ENCODE measurements at places on chromosomes 6 and 20.

DNA sequence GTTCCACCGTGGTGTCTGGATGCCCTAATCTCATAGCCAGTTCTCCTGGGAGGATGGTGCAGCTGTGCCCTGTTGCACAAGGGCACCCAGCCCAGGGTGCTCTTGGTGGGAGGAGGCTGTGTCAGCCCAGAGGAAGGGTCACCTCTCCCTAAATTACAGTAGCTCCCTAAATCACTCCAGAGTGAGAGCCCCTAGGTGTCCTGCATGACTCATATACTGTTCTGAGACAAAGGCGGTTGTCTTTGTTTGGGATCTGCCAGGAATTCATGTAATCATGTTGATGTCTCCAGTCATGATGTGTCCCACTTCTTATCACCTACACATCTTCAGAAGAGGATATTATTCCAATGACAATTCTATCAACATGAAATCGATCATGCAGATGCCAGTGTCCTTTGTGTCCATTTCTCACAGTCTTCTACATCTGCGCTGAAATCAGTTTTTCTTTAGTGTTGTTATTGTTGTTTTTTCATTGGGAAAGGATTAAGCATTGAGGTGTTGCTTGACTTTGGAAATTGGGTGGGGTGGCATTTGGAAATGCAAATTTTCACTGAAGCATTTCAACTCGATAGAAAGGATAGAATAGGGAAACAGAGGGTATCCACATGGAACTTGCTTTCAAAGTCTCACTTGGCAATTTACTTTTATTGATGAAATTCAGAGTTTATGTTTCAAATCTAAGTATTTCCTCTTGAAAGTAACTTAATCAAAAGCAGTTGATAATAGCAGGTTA lies 19.5 kb downstream of the PERP start:
- DNase-seq = no peak

GRCh38 chr6:84449220-84449619 lies 221.8 kb upstream of the CEP162 start:
- DNase-seq = no peak

- DNase-seq = no peak
These were observed 179.6 kb upstream of the PTCHD4 start for GRCh38 chr6:48290595-48290994.

- no peak for DNase-seq
These were observed 945.8 kb upstream of the ADGRB3 start for GRCh38 chr6:67689329-67689728.

DNA sequence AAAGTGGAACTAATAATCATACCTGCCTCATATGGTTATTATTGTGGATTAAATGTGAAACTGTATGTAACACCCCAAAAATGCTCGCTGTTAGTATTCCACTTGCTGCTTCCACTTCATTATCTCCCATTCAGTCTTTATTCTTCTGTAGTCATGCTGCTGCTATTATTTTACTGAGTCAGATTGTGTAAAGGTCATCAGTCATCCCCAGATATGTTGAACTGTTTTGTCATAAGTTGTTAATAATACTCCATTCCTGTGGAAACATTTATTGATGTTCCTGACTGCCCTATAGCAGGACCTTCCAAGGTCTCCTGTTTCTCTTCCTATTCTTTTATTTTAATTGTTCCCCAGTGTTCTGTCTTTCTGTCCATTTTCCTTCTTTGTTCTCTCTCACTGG lies 1148.3 kb downstream of the EPHA7 start:
- DNase-seq = no peak

GRCh38 chr6:123168892-123169773 lies 173.1 kb downstream of the CLVS2 start:
- no peak for DNase-seq

DNA sequence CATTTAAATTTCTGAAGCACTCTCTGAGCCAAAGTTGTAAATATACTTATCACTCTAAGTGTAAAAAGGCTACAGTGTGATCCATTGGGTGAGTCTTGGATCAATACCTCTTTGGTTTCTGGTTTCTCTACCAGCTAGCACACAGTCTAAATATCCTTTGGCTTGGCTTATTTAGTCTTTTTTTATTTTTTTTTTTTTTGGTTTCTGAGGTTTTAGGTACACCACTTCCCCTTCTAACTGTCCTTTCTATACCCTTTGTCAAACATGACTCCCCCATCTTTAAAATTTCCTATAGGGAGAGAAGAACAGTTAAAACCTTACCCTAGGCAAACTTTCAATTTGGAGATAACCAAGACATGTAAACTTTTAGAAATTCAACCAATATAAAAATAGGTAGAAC lies 379.0 kb downstream of the PHF3 start:
- DNase-seq = no peak

DNA sequence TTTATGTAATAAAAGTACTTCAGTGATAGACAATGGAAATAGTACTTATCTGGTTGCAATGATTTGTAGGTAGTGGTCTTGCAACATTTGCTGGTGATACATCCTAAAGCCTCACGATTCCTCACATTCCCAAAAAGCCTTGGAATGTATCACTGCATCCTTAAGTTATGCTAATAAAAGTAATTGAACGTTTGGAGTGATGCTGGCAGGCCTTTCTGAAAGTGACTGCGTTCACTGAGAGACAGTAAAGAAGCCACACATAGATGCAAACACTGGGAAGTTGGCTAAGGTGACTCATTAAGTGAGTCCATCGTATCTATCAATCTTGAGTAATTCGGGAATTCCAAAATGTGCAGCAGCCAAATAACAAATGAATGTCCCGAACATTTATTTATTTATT lies 444.1 kb upstream of the SOX4 start:
- no peak for DNase-seq

DNA sequence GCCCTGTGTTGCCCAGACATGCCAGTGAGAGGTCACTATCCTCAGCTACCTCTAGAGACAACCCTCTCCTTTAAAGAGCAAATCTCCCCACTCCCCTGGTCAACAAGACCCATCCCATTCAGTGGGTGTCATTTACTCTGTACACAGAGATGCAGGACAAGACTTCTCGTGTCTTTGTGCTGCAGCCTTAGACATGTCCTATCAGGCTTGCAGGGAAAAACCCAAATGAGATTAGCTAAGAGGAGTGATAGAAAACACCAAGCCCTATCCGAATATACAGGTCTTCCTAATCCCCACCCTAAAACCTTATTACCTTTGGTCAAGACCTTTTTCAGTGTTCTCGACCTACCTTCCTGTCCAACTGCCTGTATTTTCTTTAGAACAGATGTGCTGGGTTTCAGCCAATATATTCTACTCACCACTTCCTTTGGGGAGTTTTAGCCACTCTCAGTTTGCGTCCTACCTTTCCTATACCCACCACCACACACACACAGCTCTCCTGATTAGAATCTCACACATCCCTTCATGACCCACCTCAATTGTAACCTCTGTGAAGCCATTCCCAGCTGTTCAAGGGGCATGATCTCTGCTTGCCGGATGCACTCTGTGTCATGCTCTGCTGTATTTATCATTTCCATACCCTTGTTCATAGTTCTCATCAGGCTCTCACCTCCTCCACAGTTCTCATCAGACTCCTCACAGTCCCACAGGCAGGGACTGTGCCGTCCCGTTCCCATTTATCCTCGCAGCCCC lies 39.7 kb downstream of the TRAM2 start:
- no peak for DNase-seq

GRCh38 chr6:42966571-42966970 lies 6.0 kb downstream of the GNMT start:
- DNase-seq = no peak

DNA sequence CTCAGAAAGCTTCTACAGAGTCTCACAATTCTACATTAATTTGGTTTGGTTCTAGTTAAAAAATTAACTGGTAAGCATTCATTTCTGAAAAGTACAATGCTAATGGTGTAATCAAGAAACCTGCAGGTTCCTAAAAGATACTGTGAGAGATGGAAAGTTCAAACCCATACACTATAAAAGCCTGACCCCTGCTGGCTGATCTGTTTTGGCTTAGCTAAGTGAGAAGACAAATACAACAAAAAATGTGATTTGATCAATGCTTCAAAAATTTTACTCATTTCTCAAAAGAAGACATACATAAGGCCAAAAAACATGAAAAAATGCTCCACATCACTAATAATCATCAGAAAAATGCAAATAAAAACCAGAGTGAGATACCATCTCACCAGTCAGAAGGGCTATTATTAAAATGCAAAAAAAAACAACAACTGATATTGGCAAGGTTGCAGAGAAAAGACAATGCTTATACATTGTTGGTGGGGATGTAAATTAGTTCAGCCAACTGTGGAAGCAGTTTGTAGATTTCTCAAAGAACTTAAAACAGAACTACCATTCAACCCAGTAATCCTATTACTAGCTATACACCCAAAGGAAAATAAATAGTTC lies 102.8 kb downstream of the MOXD1 start:
- no peak for DNase-seq

GRCh38 chr6:70221025-70221714 lies 81.7 kb downstream of the COL9A1 start:
- DNase-seq = no peak

DNA sequence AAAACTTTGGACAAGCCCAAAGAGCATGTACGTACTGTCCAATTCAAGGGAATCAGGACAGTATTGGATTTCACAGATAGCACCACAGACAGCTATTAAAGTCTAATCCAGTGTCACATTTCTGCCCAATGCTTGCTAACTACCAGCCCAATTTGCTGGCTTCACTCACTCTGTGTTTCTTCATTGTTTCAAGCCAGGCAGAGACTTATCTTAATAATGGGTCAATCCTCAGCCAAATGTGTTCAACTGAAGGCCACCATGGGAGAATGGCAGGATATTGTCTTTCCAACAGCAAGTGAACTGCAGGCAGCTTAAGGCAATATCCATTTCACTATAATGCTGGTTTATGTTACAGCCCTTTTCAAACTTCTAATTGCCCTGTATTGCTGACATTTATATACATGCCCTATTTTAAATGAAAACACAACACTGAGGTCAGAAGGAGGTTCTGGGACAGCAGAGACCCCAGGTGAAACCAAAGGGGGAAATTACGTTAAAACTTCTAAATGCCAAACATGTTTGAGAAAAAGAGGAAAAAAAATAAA lies 142.1 kb upstream of the RSPO3 start:
- no peak for DNase-seq

GRCh38 chr20:53800883-53801604 lies 207.4 kb upstream of the ZNF217 start:
- DNase-seq = no peak

Data from activated naive CD8-positive, alpha-beta T cell treated with anti-CD3 and anti-CD28 coated beads for 36 hours (primary cell).